ENCODE measurements at places on chromosomes 1 and 21.

DNA sequence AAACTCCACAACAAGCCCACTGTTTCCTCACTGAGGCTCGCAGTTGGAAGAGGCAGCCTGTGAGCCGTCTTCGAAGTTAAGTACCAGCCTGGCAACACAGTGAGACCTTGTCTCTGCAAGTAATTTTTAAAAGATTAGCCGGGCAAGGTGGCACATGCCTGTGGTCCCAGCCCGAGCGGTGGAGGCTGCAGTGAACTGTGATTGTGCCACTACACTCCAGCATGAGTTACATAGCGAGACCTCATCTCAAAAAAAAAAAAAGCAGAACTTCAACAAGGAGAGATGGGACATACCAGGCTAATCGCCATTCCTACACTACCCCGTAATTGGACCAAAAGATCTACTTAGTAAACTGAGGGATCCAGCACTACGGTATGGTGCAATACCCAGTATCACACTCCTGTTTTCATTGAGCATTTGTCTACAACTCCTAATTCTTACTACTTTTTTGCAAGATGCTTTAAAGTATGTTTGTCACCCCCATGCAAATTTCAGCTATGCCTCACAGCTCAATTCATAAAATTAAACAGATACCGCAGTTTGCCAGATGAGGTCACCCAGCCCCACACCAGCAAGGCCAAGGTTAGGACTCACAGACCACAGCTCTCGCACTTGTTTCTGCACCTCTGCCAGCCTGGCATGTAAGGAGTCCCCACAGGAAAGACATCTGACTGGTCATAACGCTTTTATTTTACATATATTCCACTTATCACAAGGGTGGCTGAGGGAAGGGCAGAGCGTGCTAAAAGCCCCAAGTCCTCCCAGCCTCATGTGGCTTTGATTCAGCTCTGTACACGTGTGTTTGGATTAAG, 21.0 kb downstream of the SDE2 start:
- no peak for DNase-seq

GRCh38 chr1:225329041-225329440, 98.8 kb downstream of the LBR start:
- DNase-seq: no peak

GRCh38 chr1:234148816-234149215, 224.4 kb upstream of the COA6 start:
- DNase-seq: no peak

- DNase-seq: no peak
Observed at GRCh38 chr1:184716158-184716557, 38.5 kb downstream of the EDEM3 start.

GRCh38 chr1:180927348-180927747, 14.7 kb downstream of the KIAA1614 start:
- no peak for DNase-seq

GRCh38 chr1:236762410-236762809, 32.7 kb upstream of the MTR start:
- DNase-seq: no peak

DNA sequence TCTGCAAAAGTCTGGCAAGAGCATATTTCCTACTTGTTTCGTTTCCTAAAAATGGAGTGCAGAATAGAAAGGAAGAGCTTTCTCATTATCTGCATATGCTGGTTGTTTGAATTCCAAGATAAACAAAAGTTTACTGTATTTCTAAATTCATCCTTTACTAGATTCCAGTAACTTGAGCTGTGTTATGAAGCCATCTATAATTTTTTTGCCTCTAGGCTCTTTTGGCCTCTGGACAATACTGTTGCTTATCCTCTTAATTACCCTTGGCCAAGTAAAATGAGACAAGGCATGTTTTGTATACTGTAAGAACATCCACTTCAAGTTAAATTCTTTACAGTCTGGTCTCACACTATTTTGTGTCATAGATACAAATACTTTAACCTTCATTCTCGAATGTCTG, 45.6 kb upstream of the HFM1 start:
- DNase-seq: no peak

DNA sequence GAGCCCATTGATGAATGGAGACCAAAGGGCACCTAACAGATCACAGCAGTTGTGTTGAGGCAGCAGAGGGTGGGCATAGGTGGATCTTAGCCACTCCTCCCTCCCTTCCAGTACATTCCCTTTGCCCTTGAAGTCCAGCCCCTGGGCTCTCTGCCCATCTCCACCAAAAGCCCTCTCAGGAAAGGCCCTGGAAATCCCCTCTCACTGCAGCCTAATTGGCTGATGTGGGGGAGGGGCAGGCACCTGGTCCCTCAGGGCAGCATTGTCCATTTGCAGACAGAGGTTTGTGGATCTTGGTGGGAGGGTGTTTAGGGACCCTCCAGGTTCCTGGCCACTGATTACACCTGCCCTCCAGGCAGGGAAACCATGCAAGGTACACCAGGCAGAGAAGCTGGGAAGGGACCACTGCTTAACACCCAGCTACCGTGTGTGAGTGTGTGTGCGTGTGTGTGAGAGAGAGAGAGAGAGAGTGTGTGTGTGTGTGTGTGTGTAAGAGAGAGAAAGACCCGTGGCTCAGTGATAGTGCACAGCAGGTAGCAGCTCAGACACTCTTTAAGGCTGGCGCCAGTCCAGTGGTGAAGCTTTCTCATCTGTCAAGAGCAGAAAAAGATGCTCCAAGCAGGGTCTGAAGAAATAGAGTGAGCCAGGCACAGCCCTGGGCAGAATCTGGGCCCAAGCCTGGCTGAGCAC, 71.1 kb downstream of the MATN1 start:
- no peak for DNase-seq

DNA sequence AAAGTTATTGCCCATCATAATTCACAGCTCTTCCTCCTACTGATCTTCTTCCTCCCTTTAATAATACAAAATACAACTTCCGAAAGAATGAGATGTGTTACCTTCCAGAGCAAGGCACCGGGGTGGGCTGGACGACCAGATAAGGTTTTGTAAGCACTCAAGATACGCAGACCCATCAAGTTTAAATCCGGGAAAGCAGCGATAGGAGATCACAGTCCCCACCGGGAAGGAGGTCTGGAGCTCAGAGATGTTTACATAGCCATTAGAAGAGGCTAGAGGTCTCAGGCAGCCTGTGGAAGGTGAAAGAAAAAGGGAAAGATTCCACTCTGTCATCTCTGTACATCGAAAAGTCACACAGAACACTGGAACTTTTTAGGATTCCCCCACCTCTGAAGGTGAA, 99.4 kb downstream of the SUSD4 start:
- DNase-seq: no peak

GRCh38 chr21:46061950-46062349, 36.0 kb upstream of the COL6A2 start:
- DNase-seq: no peak

DNA sequence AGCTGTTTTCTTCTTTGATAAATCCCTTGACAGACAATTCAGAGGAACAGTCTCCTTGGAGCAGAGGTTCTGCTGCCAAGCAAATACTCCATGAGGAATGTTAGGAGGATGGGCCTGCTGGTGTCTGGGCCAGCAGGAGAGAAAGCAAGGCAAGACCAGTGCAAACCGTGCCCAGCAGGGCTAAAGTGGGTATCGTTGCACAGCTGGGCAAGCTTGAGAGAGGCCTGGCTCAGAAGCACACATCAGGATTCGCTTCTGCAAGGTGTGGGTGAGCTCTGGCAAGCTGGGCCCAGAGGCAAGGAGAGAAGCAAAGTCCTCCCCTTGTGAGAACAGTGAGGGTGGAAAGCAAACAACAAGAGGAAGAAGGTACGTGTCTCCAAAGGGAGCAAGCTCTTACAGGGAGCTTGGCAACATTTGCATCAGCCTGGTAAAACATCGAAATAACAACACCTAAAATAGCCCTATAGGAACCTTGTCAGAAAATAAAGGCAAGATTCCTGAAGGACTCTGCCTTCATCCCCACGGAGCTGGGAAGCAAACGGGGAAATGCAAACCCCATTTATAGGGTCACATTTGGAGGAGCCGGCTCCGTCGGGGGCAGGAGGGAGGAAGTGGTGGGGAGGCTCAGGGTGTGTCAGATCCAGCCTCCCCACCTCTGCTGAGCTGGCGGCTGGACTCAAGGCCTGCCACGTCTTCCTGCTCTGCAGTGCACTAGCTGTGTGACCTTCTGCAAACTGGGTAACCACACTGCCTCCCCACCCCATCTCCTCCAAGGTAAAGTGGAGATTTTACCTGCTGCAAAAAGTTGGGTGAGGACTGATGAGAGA, 62.3 kb upstream of the HIVEP3 start:
- DNase-seq: no peak

DNA sequence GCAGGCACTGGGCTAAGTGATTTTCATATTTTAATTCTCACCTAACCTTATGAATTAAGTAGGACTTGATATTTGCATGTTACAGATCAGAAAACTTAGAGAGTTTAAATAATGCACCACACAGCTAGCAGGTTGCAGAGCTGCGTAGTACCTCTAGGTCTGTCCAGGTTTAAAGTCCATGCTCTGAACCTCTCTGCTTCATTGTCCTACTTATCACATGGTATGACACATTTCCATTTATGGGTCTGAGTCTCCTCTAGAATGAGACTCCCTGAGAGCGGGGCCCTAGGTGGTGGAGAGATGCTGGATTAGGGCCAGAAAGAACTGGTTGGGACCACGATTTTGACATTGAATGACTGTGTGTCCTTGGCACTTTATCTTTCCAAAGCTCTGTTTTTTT, 102.5 kb upstream of the USP24 start:
- no peak for DNase-seq

GRCh38 chr1:14136152-14136763, 436.3 kb downstream of the PRDM2 start:
- DNase-seq: no peak

GRCh38 chr1:87636198-87636892, 307.7 kb downstream of the LMO4 start:
- no peak for DNase-seq

Measured in T-helper 1 cell (primary cell).